ENCODE measurements at places on chromosomes 11 and 22.
A peak's percentile ranks its signal among the peaks of the same experiment; 100 is the strongest.

DNA sequence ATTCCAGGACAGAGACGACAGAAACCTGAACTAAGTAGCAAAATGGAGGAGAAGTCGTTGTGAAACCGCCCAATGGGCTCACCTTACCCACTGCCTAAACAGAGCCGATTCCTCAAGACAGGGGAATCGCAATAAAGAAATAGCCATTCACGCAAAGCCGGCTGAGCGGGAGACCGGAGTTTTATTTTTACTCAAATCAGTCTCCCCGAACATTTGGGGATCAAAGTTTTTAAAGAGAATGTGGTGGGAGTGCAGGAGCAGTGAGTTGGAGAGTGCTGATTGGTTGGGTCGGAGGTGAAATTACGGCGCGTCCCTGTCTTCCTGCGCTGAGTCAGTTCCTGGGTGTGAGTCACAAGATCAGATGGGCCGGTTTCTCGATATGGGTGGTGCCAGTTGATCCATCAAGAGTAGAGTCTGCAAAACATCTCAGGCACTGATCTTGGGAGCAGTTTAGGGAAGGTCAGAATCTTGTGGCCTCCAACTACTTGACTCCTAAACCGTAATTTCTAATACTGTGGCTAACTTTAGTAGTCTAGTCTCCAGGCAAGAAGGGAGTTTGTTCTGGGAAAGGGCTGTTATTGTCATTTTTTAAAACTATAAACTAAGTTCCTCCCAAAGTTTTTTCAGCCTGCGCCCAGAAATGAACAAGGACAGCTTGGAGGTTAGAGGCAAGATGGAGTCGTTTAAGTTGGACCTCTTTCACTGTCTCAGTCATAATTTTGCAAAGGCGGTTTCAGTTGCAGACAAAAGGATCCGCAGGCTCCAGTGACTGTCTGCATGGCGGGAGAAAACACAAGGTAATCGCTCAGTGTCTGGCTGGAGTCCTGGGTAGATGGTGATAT, 34.1 kb downstream of the OR4D9 start:
- DNase-seq: no peak

- DNase-seq: peak; percentile 3
Measured at GRCh38 chr22:30159561-30160353, 79.5 kb downstream of the HORMAD2 start.

- no peak for DNase-seq
Measured at GRCh38 chr11:77250881-77251640, 50.4 kb downstream of the GDPD4 start.

GRCh38 chr11:10906521-10906920, 48.7 kb upstream of the ZBED5 start:
- no peak for DNase-seq

- no peak for DNase-seq
Measured at GRCh38 chr11:45145083-45145378, 1.4 kb upstream of the PRDM11 start.

DNA sequence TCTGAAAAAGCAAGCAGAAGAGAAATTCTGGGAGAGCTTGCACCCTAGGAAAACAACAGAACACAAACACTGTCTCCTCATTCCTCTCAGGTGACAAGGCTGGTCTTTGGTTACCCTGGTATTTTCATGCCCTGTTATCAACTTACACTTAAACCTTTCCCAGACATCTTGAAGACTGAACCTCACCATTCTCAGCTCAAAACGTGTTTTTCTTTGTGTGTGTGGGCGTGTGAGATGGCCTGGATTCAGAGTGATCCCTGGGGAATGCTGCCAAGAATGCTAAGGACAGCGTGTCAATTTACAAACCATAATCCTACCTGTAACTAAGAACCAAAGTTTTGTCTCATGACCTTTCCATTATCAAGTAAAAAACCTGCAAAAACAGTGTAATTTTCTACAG, 33.3 kb downstream of the ELF5 start:
- no peak for DNase-seq

GRCh38 chr11:15605094-15605493, 490.4 kb downstream of the INSC start:
- no peak for DNase-seq

GRCh38 chr11:44930588-44931302, 19.9 kb downstream of the TP53I11 start:
- DNase-seq: no peak

- peak; percentile 64 for DNase-seq
Measured at GRCh38 chr11:14904745-14905103, 12.7 kb upstream of the CYP2R1 start.
